NCI-H748 treated with DMSO at 0.1 percent for 48 hours (cell line): ENCODE measurements at places on chromosomes 2 and 18.

GRCh38 chr2:3557639-3558204, 411 bp downstream of the RNASEH1 start:
- no peak for DNase-seq

DNA sequence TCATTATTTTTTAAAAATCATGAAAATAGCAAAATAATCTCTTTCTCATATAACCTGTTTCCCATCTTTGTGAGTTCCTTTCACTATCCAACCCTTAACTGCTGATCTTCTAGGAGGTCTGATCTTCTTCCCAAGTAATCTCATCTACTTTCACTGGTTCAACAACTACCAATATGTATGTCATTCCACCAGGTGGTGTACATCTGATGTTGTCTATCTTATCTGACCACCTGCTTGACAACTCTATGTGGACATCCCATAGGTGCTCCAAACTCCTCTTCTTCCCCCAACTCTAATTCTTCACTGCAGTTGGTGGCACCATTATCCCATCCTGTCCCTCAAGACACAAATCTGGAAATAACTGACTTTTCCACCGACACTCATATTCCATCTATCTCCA, 62.5 kb downstream of the FAM228A start:
- DNase-seq, result no peak

- no peak for DNase-seq
Observed at GRCh38 chr2:220334871-220335590, 707.6 kb downstream of the SLC4A3 start.

- no peak for DNase-seq
Observed at GRCh38 chr2:113679457-113679856, 52.4 kb downstream of the RABL2A start.

DNA sequence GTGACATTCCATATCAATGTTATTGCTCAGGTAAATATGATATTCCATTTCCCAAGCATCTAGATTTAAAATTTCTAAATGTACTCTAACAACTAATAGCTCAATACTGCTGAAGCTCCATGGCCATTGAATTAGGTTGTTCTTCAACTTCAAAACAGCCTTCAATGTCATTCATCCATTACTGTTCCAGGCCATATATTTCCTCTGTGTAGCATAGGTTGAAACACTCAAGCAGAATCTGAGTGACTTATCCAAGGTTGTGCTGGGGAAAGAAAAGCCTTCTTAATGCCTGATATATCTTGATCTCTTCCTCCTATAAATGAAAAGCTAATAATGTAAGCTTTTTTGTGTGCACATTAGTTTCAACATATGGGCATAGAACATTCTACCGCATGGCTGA, 142.1 kb upstream of the ARL4C start:
- DNase-seq, result no peak

- no peak for DNase-seq
Observed at GRCh38 chr2:120236791-120237190, 13.6 kb upstream of the TMEM185B start.

GRCh38 chr2:126527836-126528490, 128.0 kb upstream of the GYPC start:
- peak; percentile 5 for DNase-seq

GRCh38 chr18:58501066-58501896, 127.6 kb downstream of the ALPK2 start:
- no peak for DNase-seq

DNA sequence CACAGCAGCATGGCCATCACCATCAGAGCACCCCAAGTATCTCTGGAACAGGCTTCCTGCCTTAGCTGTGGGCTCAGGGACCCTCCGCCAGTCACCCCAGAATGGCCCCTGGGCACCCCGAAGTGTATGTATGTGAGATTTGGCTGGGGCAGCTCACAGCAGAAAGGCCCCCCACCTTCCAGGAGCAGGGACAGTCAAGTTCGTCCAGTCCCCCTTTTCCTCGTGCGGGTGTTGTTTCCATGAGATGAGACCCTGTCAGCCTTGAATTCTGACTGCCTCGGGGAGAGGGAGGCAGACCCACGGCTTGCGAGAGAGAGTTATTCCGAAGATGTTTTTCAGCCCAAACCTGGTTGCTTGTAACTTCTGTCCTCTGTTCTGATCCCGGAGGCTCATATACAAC, 290.9 kb upstream of the HDAC4 start:
- DNase-seq, result no peak

- DNase-seq, result no peak
Observed at GRCh38 chr2:227973241-227973640, 101.8 kb downstream of the DAW1 start.

- DNase-seq, result no peak
Observed at GRCh38 chr2:119155633-119156032, 2.9 kb downstream of the C1QL2 start.

DNA sequence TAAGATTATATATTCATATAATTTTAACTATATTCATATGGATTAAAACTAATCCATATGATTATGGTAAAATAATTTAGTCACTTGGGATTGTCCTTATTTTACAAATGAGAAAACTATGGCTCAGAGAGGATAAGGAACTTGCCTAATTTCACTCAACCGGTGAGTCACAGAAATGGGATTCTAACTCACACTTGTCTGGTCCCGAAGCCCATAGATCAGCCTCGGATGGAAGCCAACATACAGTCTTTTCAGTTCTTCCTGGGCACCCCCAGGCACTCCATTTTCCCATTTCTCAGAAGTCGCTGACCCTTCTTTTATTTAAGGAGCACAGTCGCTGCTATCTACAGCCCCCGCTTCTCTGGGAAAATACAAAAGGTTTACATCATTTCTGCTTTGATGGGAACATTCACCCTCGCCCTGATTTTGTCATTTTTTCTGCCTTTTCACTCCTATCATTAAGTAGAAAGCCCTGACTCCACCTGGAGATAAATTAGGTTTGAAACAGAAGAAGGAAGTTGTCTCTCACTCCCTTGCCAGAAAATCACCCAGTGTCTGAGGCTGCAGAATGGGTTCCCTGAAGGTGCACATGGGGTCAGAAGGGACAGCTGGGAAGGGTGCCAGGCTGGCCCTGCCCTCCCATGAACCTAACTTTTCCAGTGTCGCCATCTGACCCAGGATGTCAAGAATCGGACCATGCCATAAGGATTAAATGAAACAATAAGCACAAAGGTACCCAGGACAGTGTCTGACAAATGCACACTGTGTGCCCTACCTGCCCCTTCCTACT, 36.6 kb downstream of the CYP1B1 start:
- no peak for DNase-seq

GRCh38 chr18:69951182-69951581, 3.5 kb upstream of the CD226 start:
- no peak for DNase-seq

DNA sequence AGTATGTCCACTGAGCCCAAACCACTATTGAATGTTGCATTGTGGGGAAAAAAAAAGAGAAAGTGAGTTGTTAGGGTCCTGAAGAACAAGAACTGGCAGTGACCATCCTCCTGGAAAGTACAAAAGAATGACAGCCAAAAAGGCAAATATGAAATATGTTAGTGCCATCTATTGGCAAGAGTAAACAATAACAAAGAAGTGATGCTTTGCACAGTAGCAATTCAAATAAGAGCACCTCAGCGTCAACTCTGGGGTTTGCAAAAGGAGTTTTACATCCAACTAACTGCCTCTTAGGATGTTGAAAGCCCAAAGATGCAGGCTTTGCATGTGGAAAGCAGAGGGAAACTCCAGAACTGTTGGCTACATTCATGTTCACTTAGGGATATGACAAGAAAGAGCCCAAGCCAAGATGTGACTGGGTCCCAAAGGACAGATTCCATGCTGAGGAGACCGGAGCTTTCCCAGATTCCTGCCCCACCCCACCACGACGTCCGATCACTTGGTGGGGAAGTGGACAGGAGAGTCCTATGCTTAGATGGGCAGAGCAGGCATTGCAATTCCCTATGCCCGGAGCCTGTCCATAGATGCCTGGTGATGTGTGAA, 15.6 kb downstream of the TRABD2A start:
- no peak for DNase-seq

DNA sequence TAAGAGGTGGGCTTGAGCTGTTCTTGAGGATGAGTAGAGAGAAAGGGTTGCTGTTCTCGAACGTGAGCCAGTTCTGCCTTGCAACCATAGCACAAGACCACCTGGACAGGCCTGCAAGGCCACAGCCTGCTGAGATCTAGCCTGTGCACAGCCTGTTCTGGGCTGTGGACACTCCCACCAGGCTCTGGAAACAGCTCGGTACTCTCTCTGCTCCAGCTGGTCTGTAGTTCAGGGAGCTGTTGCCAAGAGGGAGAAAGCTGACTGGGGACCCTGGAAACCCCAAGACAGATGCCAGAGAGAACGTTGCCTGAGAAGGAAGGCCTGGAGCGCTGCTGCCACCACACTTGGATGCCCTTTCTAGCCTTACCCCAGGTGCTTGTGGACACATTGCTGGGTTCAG, 69.8 kb downstream of the CTIF start:
- no peak for DNase-seq

- no peak for DNase-seq
Observed at GRCh38 chr18:51107082-51107481, 77.1 kb downstream of the SMAD4 start.

- no peak for DNase-seq
Observed at GRCh38 chr2:132904142-132904842, 234.3 kb upstream of the LYPD1 start.

GRCh38 chr2:8574196-8575037, 107.4 kb upstream of the ID2 start:
- no peak for DNase-seq

GRCh38 chr2:144324446-144325045, 195.4 kb downstream of the ZEB2 start:
- DNase-seq, result no peak

GRCh38 chr2:212465456-212465855, 73.1 kb downstream of the ERBB4 start:
- no peak for DNase-seq

DNA sequence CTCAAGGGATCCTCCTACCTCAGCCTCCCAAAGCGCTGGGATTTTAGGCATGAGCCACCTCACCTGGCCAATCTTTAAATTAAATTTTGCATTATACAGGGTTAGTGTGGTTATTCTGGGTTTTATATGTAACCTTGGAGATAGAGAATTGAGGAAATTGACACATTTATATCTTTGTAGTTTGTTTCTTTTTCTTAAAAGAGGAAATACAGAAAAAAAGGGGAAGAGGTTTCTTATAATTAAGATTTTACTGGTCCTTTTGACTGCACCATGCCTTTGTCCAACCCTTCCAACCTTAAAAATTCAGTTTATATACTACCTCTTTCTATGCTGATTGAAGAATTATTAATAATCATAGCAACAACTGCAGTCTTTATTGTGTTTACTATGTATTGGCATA, 210.1 kb upstream of the STON1 start:
- DNase-seq, result no peak

DNA sequence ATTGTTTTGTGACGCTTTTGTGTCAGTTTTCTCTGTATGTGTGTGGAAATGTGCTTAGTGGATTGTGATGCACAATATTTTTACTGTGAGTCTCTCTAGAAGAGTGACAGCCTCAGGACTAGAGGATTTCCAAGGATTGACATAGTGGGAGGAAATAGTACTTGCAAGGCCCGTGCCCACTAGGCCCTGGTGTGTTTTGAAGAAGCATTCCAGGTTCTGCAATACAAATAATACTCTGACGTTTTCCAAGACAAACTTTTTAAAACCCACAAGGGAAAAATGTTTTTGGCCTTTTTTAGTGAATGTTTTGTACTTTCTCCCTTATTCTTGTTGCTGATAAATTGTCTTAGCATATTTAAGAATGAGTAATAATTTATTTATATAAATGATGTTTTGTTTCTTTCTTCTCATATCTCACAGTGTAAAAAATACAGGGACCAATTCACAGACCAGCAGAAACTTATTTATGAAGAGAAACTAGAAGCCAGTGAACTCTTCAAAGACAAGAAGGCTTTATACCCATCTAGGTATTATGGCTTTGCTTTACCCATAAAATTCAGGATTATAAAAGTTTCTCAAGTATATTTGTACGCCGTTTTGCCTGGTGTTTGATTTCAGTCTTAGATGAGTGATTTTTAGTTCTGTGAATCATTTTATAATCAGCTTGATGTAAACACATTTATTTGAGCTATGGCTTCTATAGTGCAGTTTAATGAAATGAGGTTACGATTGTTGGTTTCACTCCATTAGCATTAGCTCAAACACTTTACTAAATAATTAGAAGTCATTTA, 165.6 kb downstream of the MYO1B start:
- DNase-seq, result no peak

- peak; percentile 67 for DNase-seq
Observed at GRCh38 chr18:39647627-39648534, 2082.3 kb upstream of the CELF4 start.

DNA sequence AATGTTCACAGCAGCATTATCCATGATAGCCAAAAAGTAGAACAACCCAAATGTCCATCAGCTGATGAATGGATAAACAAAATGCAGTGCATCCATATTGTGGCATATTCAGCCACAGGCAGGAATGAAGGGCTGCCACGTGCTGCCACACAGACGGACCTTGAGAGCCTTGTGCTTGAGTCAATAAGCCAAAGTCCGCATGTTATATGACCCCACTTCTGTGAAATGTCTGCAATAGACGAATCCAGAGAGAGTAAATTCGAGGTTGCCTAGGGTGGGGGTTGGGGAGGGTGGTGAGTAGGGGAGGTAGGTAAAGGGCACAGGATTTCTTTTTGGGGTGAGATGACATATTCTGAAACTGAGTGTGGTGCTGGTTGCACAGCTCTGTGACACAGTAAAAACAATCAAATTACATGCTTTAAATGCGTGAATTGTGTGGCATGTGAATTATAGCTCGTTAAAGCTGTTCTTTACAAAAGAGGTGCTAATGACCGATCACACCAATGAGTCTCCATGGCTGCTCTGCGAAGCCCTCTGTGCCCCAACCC, 38.9 kb upstream of the LDLRAD4 start:
- no peak for DNase-seq

DNA sequence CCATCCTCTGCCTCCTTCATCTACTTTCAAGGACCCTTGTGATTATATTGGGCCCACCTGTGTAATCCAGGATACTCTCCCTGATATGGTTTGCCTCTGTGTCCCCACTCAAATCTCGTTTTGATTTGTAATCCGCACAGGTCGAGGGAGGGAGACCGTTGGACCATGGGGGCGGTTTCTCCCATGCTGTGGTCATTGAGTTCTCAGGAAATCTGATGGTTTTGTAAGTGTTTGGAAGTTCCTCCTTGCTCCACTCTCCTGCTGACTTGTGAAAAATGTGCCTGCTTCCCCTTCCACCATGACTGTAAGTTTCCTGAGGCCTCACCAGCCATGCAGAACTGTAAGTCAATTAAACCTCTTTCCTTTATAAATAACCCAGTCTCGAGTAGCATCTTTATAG, 42.0 kb upstream of the EML6 start:
- DNase-seq, result no peak

- DNase-seq, result no peak
Observed at GRCh38 chr2:144449028-144449406, 70.9 kb downstream of the ZEB2 start.

DNA sequence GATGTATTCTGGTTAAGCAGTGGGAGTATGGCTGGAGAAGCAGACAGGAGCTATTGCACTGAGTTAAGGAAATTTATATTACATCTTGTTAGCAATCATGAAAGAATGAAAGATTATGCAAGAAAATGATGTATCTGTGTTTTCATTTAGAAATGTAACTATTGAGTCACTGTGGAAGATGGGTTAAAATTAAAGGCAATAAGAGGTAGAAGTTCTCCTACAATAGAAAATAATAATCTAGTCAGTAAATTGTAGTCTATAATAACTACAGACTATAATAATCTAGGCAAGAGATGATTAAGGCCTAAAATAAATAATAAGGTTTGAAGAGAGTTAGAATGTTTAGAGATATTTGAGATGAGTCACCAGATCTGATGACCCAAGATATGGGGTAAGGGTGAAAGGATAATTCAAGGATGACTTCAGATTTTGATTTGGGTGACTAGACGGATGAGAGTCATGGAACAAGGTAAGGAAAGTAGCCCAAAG, 371.9 kb upstream of the KCNH7 start:
- DNase-seq, result no peak
